ENCODE measurements at places on chromosomes 12 and 14.
A peak's percentile ranks its signal among the peaks of the same experiment; 100 is the strongest.

DNA sequence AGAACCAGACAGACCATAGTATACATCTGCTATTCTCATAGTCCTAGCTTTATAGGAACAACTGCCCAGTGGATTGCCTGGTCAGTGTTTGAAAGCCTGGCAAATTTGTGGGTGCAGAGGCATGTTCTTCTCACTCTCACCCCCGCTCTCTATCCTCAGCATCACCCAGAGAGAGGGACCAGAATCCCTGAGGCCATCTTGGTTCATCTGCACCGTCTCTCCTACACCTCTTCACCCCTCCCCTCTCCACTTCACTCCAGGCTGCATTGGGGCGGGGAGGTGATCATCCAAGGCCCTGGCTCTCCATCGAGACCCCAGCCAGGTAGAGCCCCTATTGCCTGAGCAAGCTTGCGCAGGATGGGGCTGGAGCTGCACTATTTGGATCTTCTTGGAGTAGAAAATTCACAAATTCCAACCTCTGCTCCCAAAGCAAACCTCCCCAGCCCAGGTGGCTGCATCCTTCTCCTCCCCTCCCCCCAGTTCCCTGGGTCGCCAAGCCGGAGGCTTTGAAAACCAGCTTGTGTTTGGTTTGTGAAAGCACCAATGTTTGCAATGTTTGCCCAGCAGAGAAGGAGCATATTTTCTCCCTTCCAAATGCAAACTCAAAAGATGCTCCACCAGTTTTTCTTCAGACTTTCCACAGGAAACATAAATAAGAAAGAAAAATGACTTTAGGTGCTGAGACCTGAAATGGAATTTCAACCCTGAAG, 18.6 kb upstream of the COL2A1 start:
- no peak overlapping the region for H3K27ac ChIP-seq
- peaks cover 86% of the 10 kb centered on the region for H3K27me3 ChIP-seq
- no peak for DNase-seq
- peak overlapping the region; percentile 19 for H3K4me3 ChIP-seq
- peaks cover 9% of the 10 kb centered on the region for H3K4me1 ChIP-seq

GRCh38 chr14:83170165-83170564, 1636.5 kb upstream of the SEL1L start:
- no peak for DNase-seq
- H3K27ac ChIP-seq = no peak overlapping the region
- H3K4me1 ChIP-seq = no peaks in the 10 kb centered on the region
- H3K27me3 ChIP-seq = no peaks in the 10 kb centered on the region
- no peak overlapping the region for H3K4me3 ChIP-seq

- no peak for DNase-seq
- no peak overlapping the region for H3K27ac ChIP-seq
- no peaks in the 10 kb centered on the region for H3K4me1 ChIP-seq
- no peaks in the 10 kb centered on the region for H3K36me3 ChIP-seq
- H3K27me3 ChIP-seq = no peaks in the 10 kb centered on the region
Measured at GRCh38 chr14:79660053-79660939, 551.0 kb downstream of the DIO2 start.

GRCh38 chr14:48023881-48024280, 348.5 kb upstream of the MDGA2 start:
- DNase-seq = no peak
- no peak overlapping the region for H3K27ac ChIP-seq
- no peaks in the 10 kb centered on the region for H3K4me1 ChIP-seq
- H3K4me3 ChIP-seq = no peak overlapping the region

DNA sequence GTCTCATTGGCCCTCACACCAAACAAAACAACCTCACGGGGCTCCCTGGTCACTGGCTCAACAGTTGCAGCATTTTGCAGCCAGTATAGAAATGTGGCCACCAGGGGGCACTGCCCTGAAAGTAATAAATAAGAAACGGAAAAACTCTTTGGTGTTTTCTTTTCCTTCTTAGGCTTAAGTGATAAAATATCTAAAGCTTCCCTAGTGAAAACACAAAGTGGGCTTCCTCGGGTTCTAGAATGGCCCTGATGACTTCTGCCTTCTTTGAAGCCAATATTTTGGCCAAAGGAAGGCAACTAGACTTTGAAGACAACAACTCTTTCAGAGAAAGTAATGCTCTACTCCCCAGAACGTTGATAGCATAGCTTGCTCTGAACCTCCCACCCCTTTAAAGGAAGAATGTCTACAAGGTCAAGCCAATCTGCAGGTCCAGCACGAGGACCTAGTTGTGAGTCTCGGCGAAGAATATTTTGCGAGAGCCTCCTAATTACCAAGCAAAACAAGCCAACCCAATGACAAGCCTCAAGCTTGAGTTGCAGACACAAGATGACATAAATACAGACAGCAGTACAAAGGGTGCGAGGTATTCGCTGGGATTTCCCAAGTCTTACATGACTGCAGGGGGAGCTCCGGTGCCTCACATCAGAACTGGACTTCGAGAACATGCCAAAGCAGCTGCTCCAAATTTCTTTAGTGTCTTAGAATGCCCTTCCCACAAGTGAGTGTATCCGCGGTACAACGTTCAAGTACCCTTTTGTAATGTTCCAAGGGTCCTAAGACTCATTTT, 2.6 kb downstream of the ITPK1 start:
- peak overlapping the region; percentile 94 for H3K4me3 ChIP-seq
- peaks cover 17% of the 10 kb centered on the region for H3K4me1 ChIP-seq
- no peaks in the 10 kb centered on the region for H3K36me3 ChIP-seq
- no peak overlapping the region for H3K27ac ChIP-seq
- no peaks in the 10 kb centered on the region for H3K27me3 ChIP-seq

GRCh38 chr12:122788387-122788786, 14.0 kb downstream of the CCDC62 start:
- no peaks in the 10 kb centered on the region for H3K36me3 ChIP-seq
- H3K27ac ChIP-seq = no peak overlapping the region
- H3K27me3 ChIP-seq = no peaks in the 10 kb centered on the region
- no peaks in the 10 kb centered on the region for H3K4me1 ChIP-seq
- no peak for DNase-seq

GRCh38 chr12:128814411-128815261, 9.1 kb downstream of the SLC15A4 start:
- H3K36me3 ChIP-seq = peaks cover 7% of the 10 kb centered on the region
- peaks cover 14% of the 10 kb centered on the region for H3K4me1 ChIP-seq
- no peak overlapping the region for H3K27ac ChIP-seq
- DNase-seq = no peak
- H3K4me3 ChIP-seq = no peak overlapping the region

Measured in H1 (cell line).